CD8-positive, alpha-beta memory T cell (primary cell): ENCODE measurements at places on chromosomes 3 and 15. TPM values are rescaled to one million over a fixed set of nuclear protein-coding genes. Genes with fewer than 3 reads are reported as not detected.

DNA sequence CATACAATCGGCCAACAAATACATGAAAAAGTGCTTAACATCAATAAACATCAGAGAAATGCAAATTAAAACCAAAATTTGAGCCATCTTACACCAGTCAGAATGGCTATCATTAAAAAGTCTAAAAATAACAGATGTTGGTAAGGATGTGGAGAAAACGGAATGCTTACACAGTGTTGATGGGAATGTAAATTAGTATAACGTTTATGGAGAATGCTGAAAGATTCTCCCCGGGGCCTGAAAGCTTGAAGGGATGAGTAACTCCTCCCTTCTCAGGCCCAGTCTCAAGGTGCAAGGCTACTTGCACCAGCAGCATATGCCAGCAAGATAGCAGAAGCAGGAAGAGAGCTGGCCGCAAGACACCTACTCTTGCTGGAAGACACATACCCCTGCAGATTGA, 123.7 kb upstream of the NLGN1 start:
- H3K4me1 ChIP-seq = no peaks in the 10 kb centered on the region
- H3K27ac ChIP-seq = no peak overlapping the region
- no peak for DNase-seq
- H3K4me3 ChIP-seq = no peak overlapping the region

GCSAM gene
- total RNA-seq = 4.8 TPM

PPM1L gene
- 3.8 TPM for total RNA-seq

DNA sequence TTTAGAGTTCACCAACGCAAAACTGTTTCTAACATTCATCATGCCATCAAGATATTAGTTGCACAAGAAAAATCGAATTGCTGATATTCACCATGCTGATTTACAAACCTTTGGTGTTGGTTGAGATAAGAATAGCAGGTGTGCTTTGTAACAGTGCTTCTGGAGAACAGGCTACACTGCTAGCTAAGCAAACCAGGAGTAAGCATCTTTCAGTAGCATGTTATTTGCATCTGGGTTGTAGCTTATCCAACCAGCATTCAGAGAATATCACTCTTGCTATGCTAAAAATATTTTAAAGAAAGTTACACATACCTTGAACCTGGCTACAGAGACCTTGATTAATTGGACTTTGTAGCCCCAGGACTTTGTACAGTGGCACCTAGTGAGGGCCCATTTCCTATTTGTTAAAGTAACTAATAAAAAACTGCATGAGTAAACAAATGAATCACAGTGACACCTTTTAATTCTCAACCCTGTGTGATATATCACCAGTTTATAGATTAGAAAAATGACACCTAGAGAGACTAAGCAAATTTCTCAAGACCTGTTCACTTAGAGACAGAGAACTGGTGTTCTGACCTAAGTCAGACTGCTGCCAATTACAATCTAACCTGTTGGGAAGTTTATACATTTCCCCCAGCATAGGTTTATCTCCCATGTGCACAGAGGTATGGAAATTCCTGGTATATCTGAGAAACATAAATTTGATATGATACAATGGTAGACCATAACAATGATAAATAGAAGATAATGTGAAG, 435.5 kb upstream of the TGFBR2 start:
- H3K36me3 ChIP-seq = no peaks in the 10 kb centered on the region
- no peak overlapping the region for H3K4me3 ChIP-seq
- no peak overlapping the region for H3K27ac ChIP-seq

DNA sequence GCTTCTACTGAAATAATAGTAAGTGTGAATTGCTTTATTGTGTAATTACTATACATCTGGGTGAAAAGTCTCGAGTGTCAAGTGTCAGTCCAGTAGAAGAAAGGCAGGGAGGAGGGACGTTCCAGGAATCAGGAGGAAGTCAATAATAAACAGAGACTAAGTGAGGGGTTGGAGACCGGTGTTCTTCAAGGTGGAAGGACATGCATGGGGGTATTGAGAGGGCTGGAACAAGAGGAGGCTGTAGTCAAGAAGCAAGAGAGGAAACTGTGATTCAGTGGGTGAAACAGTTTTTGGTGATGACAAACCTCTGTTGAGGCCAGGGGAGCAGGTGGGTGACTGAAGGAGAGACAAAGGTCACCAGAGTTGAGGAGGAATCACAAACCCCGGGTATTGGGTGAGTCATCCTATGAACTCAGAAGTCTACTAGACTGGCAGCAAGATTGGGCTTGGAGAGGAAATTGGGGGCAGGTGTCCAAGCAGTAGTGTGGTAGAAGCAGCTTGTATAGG, 11.6 kb upstream of the SCAMP5 start:
- H3K4me1 ChIP-seq = no peaks in the 10 kb centered on the region
- H3K4me3 ChIP-seq = no peak overlapping the region
- DNase-seq = no peak
- H3K36me3 ChIP-seq = no peaks in the 10 kb centered on the region

DNA sequence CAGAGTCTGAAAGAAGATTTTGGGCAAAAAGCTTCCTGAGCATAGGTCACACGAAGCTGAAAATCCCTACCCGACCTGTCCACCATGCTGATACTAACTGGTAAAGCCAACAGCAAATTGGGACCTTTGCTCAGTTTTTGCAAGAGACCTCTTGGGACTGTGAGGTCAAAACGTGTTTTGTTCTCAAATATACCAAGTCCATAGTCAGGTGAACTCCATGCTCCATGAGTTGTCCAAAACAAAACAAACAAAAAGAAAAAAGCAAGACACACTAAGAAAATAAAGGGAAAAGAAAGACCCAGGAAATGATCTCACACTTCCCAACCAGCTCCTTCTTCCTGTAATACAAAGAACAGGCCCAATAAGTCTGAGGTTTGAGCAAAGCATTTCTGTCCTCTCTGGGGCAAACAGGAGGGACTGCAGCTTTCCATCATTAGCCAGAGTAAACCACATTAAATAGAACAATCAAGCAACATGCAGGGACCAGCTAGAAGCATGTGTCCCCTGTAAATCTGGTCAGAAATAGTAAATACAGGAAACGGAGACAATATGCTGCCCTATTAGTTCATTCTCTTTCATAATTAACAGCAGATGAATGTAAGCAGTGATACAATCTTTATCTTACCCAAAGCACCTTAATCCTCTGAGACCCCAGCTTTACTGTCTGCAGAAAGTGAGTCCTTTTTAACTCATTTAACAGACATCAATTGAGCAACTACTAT, 125.0 kb upstream of the LIPC start:
- no peak for DNase-seq
- H3K4me3 ChIP-seq = no peak overlapping the region
- H3K27ac ChIP-seq = no peak overlapping the region

CACNA2D2 gene
- total RNA-seq = 0.73 TPM

ZNF385D gene
- not detected for total RNA-seq

DNA sequence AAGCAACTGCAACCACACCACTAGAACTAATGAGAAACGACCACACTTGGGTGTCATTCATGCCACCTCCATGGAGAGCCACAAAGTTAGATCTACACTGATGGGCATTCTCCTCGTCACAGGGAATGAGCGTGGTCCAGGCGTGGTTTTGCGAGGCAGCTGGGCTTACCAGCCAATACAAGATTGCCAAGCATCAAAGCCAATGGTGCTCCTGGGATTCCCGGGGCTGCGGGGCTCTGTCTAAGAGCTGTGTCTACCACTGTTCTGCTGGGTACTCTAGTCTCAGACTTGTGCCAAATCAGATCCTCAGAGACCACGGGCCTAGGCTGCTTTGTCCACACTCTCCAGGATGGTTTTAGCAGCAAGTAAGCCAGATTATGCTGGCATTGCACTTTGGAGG, 43.8 kb downstream of the RAB6B start:
- no peaks in the 10 kb centered on the region for H3K4me1 ChIP-seq
- H3K27me3 ChIP-seq = no peaks in the 10 kb centered on the region
- DNase-seq = no peak
- H3K27ac ChIP-seq = no peak overlapping the region
- H3K4me3 ChIP-seq = no peak overlapping the region

GRCh38 chr15:50925281-50925680, 16.8 kb downstream of the AP4E1 start:
- H3K27me3 ChIP-seq = no peaks in the 10 kb centered on the region
- H3K4me3 ChIP-seq = no peak overlapping the region
- H3K36me3 ChIP-seq = peaks cover 6% of the 10 kb centered on the region
- DNase-seq = no peak
- no peaks in the 10 kb centered on the region for H3K4me1 ChIP-seq
- H3K27ac ChIP-seq = no peak overlapping the region

GRK7 gene
- total RNA-seq = not detected

DNA sequence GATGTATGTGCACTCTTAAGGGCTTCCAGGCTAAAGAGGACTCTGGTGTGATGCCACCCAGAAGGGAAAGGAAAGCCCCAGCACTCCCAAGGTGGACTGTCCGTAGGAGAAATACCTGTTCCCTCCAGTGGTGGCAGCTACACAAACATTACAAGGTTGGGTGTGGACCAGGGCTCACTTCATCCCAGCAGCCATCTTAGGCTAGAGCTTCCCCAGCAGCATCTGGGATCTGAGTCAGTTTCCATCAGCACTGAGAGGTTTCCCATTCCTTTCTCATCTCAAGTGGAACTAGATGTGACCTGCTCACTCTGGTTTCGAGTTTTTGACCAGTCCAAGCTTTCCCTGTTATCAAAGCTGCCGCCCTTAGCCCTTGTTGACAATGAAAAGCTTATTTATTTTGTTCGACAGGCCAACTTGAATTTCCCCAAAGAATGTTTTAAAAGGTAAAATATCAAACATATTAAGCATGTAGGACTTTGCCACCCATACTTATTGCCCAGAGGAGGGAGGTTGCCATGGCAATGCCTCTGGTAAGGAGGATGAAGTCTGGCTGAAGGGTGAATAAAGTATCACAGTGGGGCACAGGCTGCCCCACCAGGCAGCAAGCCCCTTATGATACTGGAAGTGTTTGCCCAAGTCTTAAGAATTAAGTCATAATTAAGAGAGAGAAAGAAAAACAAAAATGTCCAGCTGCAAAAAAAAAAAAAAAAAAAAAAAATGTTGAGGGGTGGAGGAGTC, 28.9 kb downstream of the CLDN18 start:
- H3K36me3 ChIP-seq = no peaks in the 10 kb centered on the region
- no peak for DNase-seq
- H3K4me3 ChIP-seq = no peak overlapping the region
- no peaks in the 10 kb centered on the region for H3K27me3 ChIP-seq
- no peak overlapping the region for H3K27ac ChIP-seq
- H3K4me1 ChIP-seq = no peaks in the 10 kb centered on the region

GRCh38 chr15:60275624-60276023, 122.2 kb downstream of the ANXA2 start:
- no peaks in the 10 kb centered on the region for H3K36me3 ChIP-seq
- no peak for DNase-seq
- H3K4me1 ChIP-seq = no peaks in the 10 kb centered on the region
- no peak overlapping the region for H3K27ac ChIP-seq

GRCh38 chr3:19173945-19174344, 25.6 kb downstream of the KCNH8 start:
- H3K36me3 ChIP-seq = no peaks in the 10 kb centered on the region
- H3K27ac ChIP-seq = no peak overlapping the region
- no peaks in the 10 kb centered on the region for H3K27me3 ChIP-seq
- H3K4me1 ChIP-seq = no peaks in the 10 kb centered on the region

DNA sequence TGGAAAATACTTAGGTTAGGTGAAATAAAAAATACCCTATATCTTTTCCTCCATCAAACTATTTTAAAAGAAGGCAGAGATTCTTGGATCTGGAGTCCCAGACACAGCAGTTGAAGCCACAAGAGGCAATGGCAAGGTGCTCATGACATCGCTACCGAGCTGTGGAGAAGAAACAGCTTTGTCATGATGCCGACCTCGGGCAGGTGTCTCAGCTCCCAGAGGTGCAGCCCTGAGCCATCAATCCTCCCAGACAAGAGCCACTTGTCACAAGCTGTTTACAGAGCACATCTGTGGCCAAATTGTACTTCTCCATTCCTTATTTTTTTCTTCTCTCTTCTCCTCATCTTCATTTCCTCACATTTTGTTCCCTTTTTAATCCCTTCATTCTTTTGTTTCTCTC, 50.8 kb downstream of the GPR176 start:
- no peaks in the 10 kb centered on the region for H3K36me3 ChIP-seq
- no peak for DNase-seq
- H3K4me3 ChIP-seq = no peak overlapping the region
- no peaks in the 10 kb centered on the region for H3K4me1 ChIP-seq
- H3K27me3 ChIP-seq = no peaks in the 10 kb centered on the region

- H3K27ac ChIP-seq = no peak overlapping the region
- no peak for DNase-seq
- H3K4me3 ChIP-seq = no peak overlapping the region
- H3K36me3 ChIP-seq = no peaks in the 10 kb centered on the region
- no peaks in the 10 kb centered on the region for H3K27me3 ChIP-seq
- no peaks in the 10 kb centered on the region for H3K4me1 ChIP-seq
These were observed 18.9 kb downstream of the SRGAP3 start for GRCh38 chr3:9230596-9230995.

C3orf80 gene
- total RNA-seq = not detected

FBN1 gene
- 0.13 TPM for total RNA-seq

DNA sequence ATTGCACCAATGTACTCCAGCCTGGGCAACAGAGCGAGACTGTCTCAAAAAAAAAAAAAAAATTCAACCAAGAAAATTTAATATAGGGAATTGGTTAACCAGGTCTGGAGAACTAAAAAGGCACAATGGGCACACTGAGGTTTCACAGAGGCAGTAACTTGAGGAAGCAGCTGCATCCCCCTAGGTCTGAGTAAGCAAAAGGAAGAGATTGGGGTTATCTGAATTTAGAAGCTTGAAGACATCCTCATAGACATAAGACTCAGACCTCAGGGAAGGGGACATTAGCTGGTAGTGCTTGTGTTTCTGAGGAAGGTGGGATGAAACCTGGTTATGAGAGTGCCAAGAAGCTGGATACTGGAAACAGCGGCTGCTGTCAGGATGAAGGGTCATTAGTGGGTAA, 50.1 kb upstream of the LEKR1 start:
- no peaks in the 10 kb centered on the region for H3K36me3 ChIP-seq
- H3K27me3 ChIP-seq = no peaks in the 10 kb centered on the region
- H3K4me3 ChIP-seq = no peak overlapping the region
- H3K27ac ChIP-seq = no peak overlapping the region
- no peak for DNase-seq

DNA sequence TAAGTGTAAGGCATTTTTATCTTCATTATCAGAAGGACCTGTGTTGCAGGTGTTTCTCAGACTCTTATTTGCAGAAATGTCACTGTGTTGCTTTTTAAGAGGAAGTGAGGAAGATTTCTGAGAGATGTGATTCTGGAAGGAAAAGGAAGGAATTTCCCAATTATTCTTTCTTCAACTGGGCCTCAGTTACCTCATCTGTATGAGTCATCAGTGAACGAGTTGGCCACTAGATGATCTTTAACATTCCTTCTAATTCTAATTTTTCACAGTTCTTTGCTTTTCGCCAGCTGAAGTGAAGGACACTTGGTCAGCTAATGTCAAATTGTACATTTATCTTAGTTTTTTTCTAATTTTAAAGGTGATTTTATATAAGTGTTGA, 28.9 kb downstream of the CLEC3B start:
- H3K4me3 ChIP-seq = no peak overlapping the region
- no peak overlapping the region for H3K27ac ChIP-seq
- no peaks in the 10 kb centered on the region for H3K4me1 ChIP-seq
- DNase-seq = no peak
- no peaks in the 10 kb centered on the region for H3K27me3 ChIP-seq
